Caco-2 (cell line): ENCODE measurements at places on chromosomes 2 and 18. TPM values are rescaled to one million over a fixed set of nuclear protein-coding genes. Genes with fewer than 3 reads are reported as not detected.

The SUPT7L gene
- total RNA-seq, result 42.4 and 43.5 TPM in 2 replicates

The ZNF2 gene
- total RNA-seq, result 3.8 and 4.2 TPM in 2 replicates

The NEU2 gene
- total RNA-seq, result not detected in 2 replicates

The UBE2F gene
- total RNA-seq, result 33.9 and 38.9 TPM in 2 replicates

The CLASP1 gene
- 46.1 and 47.4 TPM in 2 replicates for total RNA-seq

The DNAJC5G gene
- 0.25 and 0.51 TPM in 2 replicates for total RNA-seq

The MC2R gene
- not detected in 2 replicates for total RNA-seq

The FMNL2 gene
- total RNA-seq, result 38.0 and 38.2 TPM in 2 replicates

The AOX1 gene
- total RNA-seq, result 0.74 and 0.79 TPM in 2 replicates

The CDK5R2 gene
- 0.18 and 0.21 TPM in 2 replicates for total RNA-seq

The MYOM1 gene
- 0.41 and 0.49 TPM in 2 replicates for total RNA-seq

The INHA gene
- 1.5 TPM in 2 replicates for total RNA-seq
